IMR-90 (cell line): ENCODE measurements at places on chromosomes 5 and 9. TPM values are rescaled to one million over a fixed set of nuclear protein-coding genes. Genes with fewer than 3 reads are reported as not detected.

GRCh38 chr9:79868567-79869189, 296.9 kb downstream of the TLE4 start:
- DNase-seq = no peak

The MSMP gene
- not detected in 2 replicates for total RNA-seq

GRCh38 chr5:446066-446882, 3.3 kb downstream of the EXOC3 start:
- DNase-seq = no peak

The PKD2L2 gene
- total RNA-seq = not detected in 2 replicates

The STC2 gene
- total RNA-seq = 87.5 and 259 TPM in 2 replicates

The PRELID2 gene
- total RNA-seq = 8.6 and 13.9 TPM in 2 replicates

DNA sequence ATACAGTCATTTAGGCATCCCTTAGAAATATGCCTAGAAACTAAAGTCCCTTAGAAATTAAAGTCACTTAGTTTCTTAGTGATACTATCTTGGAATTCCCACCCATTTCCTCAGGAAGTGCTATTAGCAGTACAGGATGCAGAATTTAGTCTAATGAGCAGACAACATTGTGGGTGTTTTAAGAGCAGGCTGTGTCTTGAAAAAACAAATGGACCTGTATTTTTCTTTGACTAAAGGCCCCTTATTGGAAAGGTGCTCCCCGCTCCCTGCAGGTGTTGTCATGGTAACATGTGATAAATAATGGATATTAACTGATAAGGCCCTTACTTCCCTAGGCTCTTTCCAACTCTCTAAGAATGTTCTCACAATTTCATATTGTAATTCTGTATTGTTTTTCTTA, 38.8 kb upstream of the STARD4 start:
- DNase-seq = no peak

GRCh38 chr5:146169076-146169475, 13.4 kb downstream of the LARS1 start:
- no peak for DNase-seq

- peak; percentile 84 for DNase-seq
Observed at GRCh38 chr5:106292654-106293053, 1378.1 kb downstream of the EFNA5 start.

The PLPP7 gene
- 0.54 and 0.56 TPM in 2 replicates for total RNA-seq

DNA sequence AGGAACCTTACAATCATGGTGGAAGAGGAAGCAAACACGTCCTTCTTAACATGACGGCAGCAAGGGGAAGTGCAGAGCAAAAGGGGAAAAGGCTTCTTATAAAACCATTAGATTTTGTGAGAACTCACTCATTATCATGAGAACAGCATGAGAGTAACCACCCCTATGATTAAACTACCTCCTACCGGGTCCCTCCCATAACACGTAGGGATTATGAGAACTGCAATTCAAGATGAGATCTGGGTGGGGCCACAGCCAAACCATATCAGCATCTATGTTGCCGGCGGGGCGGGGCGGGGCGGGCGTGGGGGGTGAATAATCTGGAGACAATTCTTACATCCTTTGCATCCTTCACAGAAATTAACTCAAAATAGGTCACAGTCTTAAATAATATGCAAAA, 58.8 kb upstream of the GFPT2 start:
- no peak for DNase-seq

The CARD9 gene
- 0.36 and 1.1 TPM in 2 replicates for total RNA-seq

The S100Z gene
- total RNA-seq = not detected in 2 replicates
